H9 (cell line): ENCODE measurements at places on chromosomes 3 and 15. TPM values are rescaled to one million over a fixed set of nuclear protein-coding genes. Genes with fewer than 3 reads are reported as not detected.

The GPR156 gene
- total RNA-seq: 1.4 and 1.8 TPM in 2 replicates

The TRH gene
- total RNA-seq: not detected in 2 replicates

The GOLGA8J gene
- total RNA-seq: not detected in 2 replicates

The DNAJC19 gene
- 79.9 and 82.0 TPM in 2 replicates for total RNA-seq

The ZNF502 gene
- not detected in 2 replicates for total RNA-seq

The GRAMD1C gene
- 1.8 TPM in 2 replicates for total RNA-seq

The RPP25 gene
- total RNA-seq: 12.6 and 13.0 TPM in 2 replicates

The RTP4 gene
- not detected in 2 replicates for total RNA-seq

The TLR9 gene
- total RNA-seq: not detected in 2 replicates

The SI gene
- not detected in 2 replicates for total RNA-seq

The WDR72 gene
- 2.4 and 2.9 TPM in 2 replicates for total RNA-seq

The SNTN gene
- total RNA-seq: not detected in 2 replicates

The VEPH1 gene
- 7.7 and 7.9 TPM in 2 replicates for total RNA-seq

The ZMAT3 gene
- 9.4 and 10.5 TPM in 2 replicates for total RNA-seq

The CELF6 gene
- 0.13 and 0.18 TPM in 2 replicates for total RNA-seq

The ARHGAP11A gene
- 94.2 and 94.4 TPM in 2 replicates for total RNA-seq

The ANKRD63 gene
- 0.26 and 0.46 TPM in 2 replicates for total RNA-seq

The UCN2 gene
- total RNA-seq: 0.42 and 0.68 TPM in 2 replicates

The RASL12 gene
- total RNA-seq: 7.5 and 7.7 TPM in 2 replicates

The MRPS11 gene
- total RNA-seq: 51.0 and 54.5 TPM in 2 replicates

The MITF gene
- 0.81 and 0.88 TPM in 2 replicates for total RNA-seq

The BFSP2 gene
- not detected in 2 replicates for total RNA-seq

The CORO2B gene
- total RNA-seq: 3.1 and 3.2 TPM in 2 replicates

The STAG1 gene
- total RNA-seq: 31.2 and 34.6 TPM in 2 replicates
